Hematopoietic multipotent progenitor cell treated with erythropoietin and hydrocortisone succinate and interleukin-3 and kit ligand, for 8 days (in vitro differentiated cells): ENCODE measurements at places on chromosomes 2 and 18.

GRCh38 chr2:81645745-81646301, 1341.3 kb upstream of the LRRTM1 start:
- DNase-seq = peak; percentile 19

- DNase-seq = no peak
Measured at GRCh38 chr18:63182310-63182772, 137.2 kb downstream of the BCL2 start.

DNA sequence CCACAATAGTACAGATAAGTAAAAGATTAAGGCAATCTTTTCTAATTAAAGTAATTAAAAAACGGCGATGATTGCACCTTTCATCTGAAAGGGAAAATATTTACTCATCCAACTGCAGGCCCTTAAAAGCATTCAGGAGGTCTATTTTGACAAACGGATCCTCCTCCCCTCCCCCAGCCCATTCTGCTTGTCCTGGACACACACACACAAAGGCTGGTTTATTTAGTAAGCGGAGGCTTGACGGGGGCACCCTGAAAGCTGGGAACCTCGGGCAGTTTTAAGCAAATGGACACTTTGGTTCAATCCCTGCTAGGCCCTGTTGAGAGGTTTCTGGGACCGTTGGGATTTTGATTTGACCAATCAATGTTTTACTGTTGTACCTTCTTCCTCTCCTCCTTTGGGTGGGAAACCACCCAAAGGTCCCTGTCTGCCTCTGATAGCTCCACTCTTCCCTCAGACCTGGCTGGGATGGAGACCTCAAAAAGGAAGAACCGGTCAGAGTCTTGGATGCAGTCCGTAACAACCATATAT, 135.8 kb upstream of the HAAO start:
- no peak for DNase-seq

GRCh38 chr2:10353931-10354330, 51.2 kb downstream of the HPCAL1 start:
- no peak for DNase-seq

DNA sequence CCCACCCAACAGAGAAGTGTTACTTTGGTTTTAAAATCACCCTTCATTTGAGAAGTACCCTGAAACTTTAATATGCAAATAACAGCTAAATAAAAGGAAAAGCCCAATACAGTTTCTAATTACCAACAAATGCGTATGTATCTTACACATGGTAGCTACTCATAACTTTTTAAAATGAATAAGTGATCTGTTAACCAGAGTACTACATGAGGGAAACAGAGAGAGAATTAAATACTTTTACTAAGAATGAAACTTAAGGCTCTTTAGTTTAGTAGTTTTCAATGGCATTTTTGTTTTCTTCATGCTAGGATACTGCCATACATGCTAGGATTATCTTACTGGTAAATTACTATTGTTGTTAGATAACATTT, 39.1 kb upstream of the NABP1 start:
- no peak for DNase-seq

- DNase-seq = no peak
Measured at GRCh38 chr2:69667805-69668382, 24.4 kb upstream of the AAK1 start.

GRCh38 chr18:43271593-43272432, 5.5 kb downstream of the SYT4 start:
- peak; percentile 52 for DNase-seq

DNA sequence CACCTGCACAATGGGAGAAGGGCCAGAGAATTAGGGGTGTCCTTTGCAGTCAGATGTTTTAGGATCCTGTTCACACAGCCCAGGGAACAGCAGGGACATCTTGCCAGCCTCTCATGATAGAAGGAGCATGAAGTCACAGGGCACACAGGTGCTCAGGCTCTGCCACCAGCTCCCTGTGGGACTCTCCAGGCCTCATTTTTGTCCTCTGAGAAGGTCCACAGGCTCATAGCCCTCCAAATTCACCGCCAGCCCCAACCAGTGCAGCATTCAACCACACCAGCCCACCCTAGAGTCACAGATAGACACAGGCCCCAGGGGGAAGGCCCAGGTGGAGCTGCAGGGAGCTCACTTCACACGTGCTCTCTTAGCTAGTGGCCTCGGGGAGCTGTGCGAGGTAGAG, 391.7 kb downstream of the TNS1 start:
- DNase-seq = no peak

- no peak for DNase-seq
Measured at GRCh38 chr2:66872986-66873754, 438.2 kb downstream of the MEIS1 start.

- DNase-seq = no peak
Measured at GRCh38 chr18:78241535-78242253, 737.9 kb upstream of the SALL3 start.

GRCh38 chr2:7732497-7732896, 815.3 kb downstream of the RNF144A start:
- no peak for DNase-seq

- DNase-seq = peak; percentile 57
Measured at GRCh38 chr2:97740590-97741182, 27.3 kb downstream of the ZAP70 start.

- no peak for DNase-seq
Measured at GRCh38 chr2:42385225-42385624, 24.2 kb upstream of the COX7A2L start.

DNA sequence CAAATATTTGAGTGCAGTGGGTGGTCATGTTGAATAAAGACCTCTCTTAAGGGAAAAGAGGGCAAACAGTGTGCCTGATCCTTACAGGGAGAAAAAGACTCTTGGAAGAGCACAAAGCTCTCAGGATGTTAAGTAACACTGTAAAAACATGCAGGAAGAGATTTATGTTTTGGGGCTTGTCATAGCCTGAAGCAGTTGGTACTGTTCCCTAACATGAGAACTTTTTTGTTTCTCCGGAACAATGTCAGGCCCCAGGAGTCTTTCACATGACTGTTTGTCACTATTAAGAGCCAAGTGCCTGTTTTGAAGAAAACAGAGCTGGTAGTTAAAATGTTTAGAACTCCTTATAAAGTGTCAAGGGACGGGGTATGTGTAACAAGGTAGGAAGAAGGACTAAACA, 83.7 kb upstream of the B3GNT2 start:
- DNase-seq = no peak

- DNase-seq = no peak
Measured at GRCh38 chr2:240481720-240482119, 46.3 kb downstream of the GPC1 start.

- no peak for DNase-seq
Measured at GRCh38 chr2:211671977-211672376, 866.6 kb downstream of the ERBB4 start.

- DNase-seq = no peak
Measured at GRCh38 chr18:63208676-63209075, 110.9 kb downstream of the BCL2 start.

DNA sequence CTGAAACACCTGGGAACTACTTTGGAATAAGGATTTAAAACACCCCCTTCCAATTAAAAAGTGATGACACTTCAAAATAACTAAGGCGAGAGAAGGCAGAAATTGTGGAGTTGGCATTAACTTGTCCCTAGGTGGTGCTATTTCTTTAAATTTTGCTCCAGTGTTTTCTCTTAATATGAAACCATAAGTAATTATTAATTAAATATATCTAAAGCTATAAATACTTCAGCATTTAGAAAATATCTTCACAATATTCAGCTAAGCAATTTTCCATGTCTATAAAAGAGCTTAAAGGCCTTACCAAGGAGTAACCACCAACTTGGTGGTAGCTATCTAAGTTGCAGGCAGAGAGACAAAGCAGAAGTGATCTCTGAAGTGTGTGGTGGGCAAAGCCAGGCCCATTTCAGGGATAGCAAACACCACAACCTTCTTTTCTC, 186.8 kb upstream of the PGAP1 start:
- DNase-seq = peak; percentile 56

DNA sequence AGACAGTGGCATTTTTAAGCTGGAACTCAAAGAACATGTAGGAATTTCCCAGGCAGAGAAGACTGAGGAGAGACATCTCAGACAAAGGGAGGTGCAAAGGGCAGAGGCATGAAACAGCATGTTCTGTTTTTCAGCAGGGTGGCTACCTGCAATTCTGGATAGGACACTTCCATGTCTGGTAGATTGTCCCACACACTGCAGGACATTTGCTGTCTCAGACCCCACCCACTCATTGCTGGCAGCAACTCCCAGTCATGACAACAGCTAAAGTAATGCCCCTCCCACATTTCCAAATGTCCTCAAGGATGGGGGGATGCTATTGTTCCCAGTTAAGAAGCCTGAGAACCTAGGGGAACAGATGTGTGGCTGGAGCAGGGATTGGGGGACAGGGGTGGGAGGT, 40.8 kb downstream of the ANKRD44 start:
- no peak for DNase-seq
